ENCODE measurements at places on chromosomes 1 and 21.

DNA sequence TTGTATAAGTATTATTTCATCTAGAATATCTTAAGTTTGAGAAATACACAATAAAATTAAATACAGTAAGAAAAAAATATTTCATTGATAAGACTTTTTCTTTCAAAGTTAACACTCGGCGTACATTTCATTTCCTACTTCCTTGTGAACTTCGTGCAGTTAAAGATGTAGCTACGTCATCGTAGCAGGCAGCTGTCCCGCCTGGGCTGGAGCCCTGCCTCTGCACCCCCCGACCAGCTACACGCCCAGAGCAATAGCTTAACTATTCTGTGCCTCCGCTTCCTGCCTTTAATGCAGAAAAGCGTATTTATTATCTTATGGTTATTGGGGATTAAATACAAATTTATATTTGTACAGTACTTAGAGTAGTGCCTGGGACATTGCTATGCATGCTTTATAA, 53.5 kb downstream of the CLSTN1 start:
- DNase-seq = no peak

GRCh38 chr1:31208361-31208945, 31.2 kb downstream of the NKAIN1 start:
- no peak for DNase-seq

- no peak for DNase-seq
These were observed 127.3 kb upstream of the KIAA0040 start for GRCh38 chr1:175319912-175320230.

DNA sequence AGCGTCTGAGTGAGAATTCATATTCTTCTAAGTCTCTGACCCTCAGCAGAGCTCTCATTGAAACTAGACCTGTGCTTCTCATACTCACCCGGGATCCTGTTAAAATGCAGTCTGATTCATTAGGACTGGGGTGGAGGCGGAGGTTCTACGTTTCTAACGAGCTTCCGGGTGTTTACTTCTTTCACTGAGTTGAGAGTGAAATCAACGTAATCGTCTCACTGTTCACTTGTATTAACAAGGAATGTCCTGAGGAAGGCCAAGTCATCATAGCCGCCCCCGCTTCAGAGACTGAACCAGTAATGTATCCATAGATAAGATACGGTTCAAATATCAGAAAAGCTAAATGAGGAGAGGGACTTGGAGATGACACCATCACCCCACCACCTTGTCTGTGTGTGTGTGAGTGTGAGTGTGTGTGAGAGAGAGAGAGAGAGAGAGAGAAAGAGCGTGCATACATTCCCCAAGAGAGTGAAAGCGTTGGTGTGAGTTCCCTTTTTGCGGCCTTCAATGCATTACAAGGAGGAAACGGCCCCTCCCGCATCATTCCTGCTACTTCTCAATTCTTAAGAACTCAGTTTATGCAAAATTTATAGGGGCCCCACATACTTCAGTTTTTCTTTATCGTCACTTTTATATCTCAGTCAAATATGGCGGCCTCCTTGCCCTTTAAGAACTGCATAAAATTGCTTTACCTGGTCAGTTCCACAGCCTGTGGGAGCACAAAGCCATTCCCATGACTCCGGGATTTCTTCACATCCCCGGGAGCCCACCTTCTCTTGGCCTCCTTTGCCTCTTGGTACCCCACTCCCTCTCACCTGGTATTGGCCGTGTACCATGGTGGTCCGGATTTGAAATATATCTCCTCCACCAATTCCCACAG, 19.8 kb downstream of the KMO start:
- DNase-seq = no peak

GRCh38 chr1:30851286-30851685, 57.3 kb downstream of the SDC3 start:
- DNase-seq = no peak

DNA sequence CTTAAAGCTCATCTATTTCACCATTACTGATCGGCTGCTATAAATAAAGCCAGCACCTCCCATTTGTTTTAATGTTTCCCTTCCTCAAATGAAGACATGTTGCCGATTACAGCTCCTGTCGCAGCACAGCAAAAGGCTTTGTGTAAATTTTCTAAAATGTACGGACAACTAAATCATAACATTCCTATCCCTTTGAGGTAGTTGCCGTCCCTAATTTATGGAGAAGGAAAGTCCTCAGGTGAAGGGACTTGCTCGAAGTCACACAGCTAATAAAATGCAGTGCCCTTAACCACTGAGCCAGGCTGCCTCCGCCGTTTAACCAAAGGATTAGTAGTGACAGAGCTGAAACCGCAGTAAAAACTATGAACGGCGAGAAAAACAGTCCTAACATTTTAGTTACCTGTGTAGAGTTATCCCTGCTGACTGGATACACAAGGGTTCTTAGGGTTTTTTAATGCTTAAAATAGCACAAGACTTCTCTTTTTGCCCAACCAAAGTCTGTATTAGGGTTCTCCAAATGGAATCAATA, 871 bp downstream of the PINK1 start:
- no peak for DNase-seq

DNA sequence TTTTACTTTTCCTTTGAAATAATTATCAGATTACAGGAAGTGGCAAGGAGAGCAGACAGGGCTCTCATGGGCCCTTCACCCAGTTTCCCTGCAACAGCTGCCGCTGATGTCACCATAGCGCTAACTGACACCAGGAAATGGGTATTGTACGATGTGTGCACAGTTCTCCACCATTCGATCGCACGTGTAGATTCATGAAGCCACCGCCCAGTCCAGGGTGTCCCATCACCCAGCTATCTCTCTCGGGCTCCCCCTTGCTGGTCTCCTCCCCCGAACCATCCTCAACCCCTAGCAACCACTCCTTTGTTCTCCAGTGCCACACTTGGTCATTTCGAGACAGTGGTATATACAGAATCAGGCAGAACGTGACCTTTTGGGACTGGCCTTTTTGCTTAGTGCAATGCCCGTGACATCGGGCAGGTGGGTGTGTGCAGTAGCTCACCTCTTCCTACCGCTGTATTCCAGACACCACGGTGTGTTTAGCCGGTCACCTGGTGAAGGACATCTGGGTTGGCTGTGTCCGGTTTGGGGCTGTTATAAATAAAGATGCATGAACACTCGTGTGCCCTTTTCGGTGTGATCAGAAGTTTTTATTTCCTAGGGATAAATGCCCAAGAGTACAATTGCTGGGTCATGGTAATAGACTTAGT, 118.4 kb downstream of the CRYAA start:
- no peak for DNase-seq

GRCh38 chr21:28066596-28067387, 925.9 kb downstream of the LTN1 start:
- DNase-seq = no peak

- no peak for DNase-seq
These were observed 222.1 kb downstream of the RERE start for GRCh38 chr1:8595332-8595731.

All from T47D (cell line).